ENCODE measurements at places on chromosomes 12 and 14.

DNA sequence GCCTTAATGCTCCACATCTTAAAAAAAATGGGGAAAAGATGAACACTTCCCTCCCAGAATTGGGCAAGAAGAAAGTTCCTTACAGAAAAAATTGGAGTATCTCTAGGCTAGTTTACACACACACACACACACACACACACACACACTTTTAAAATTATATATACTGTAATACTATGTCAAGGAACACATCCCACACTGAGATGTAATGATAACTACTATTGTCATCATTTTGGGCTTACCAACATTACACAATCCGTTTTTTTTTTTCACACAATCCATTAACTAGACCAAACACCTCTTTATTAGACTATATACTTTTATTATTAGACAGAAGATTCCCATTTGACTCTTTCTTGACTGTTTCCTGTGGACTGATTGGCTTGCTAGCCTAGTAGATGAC is 2.5 kb downstream of the LTBR start:
- no peak for DNase-seq

DNA sequence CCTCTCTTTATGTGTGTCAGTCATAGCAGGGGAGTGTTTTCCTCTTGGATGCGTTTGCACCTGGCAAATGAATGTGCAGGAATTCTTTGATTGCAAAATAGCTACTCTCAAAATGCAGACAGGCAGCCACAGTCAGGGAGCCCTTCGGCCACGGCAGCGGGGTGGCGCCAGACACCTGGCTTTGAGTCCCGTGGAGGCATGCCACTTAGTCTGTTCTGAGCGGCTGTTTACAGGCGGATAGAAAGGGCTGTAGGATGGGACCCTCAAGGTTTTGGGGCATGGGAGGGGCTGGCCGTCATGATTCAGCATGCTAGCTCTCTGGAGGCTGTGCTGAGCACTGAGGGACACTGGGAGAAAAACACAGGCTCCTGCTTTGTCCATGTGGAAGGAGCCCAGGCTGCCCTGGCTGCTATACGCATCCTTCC is 117.1 kb downstream of the SLC25A47 start:
- DNase-seq: no peak

DNA sequence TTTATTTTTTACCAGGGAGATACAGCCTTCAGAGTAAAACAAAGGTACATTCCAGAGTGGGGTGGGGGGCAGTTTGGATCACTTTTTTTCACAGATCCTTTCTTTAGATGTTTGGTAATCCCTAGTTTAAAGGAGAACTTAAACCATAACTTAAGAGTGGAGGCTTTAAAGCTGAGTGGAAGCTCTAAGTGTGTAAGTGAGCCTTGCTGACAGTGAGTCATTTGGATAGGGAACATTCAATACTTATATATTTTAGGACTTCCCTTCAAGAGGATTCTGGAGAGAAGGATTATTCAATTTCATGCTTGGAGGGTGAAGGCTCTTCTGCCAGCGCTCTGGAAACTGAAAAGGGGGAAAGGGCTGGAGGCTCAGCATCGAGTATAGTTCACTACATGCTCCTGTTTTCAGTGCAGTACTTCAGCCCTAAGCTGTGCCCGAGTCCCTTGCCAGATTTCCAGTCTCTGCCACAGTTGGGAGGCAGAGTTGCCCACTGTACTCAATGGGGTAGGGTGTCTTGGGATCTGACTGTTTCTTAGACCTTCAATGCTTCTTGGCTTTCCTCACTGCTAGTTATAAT is 8.4 kb downstream of the PRKAG1 start:
- no peak for DNase-seq

DNA sequence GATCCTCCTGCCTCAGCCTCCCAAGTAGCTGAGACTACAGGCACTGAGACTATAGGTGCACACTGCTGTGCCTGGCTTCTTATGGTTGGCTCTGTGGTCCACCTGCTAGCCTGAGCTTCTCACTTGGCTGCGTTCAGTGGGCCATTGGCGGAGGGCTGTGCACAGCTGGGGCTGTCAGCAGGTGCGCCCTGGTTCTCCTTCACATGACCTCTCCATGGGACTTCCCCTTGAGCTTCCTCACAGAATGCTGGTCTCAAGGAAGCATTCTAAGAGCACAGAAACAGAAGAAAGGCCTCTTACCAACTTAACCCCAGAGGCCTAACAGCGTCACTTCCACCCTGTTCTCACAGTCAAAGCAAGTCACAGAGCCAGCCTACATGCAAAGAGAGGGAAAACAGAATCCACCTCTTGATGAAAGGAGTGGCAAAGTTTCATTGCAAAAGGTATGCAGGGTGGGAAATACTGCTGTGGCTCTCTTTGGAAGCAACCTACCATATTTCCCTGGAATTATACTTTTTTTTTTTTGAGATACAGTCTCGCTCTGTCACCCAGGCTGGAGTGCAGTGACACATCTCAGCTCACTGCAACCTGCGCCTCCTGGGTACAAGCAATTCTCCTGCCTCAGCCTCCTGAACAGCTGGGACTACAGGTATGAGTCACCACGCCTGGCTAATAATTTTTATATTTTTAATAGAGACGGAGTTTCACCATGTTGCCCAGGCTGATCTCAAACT is 9.3 kb downstream of the RILPL2 start:
- DNase-seq: peak; percentile 27

DNA sequence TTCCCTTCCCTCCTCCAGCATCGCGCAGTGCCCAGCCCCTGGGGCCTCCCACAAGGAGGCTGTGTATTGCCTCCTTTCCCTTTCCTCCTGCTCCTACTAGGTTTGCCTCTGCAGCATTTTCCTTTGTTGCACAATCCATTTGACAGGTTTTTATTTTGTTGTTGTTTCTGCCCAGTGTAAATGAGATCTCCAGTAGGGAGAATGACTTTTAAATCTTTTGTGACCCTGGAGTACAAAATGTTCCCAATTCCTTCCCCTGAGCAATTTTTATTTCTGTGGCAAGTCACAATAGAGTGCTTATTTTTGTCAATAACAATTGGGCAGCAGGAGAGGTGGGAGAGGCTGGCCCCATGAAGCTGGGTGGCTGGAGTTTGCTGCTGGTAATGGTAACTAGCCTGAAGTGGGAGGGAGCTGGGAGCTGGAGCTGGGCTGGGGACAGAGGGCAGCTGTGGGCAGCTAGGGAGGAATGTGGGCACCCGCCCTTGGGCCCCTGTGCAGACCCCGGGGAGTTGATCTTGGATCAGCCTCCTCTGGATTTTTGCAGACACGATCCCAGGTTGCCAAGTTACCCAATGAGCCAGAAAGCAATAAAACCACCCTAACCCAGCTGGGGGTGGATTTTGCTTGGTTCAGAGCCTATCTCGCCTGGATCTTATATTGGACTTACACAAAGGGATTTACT is 160.1 kb downstream of the KTN1 start:
- no peak for DNase-seq

DNA sequence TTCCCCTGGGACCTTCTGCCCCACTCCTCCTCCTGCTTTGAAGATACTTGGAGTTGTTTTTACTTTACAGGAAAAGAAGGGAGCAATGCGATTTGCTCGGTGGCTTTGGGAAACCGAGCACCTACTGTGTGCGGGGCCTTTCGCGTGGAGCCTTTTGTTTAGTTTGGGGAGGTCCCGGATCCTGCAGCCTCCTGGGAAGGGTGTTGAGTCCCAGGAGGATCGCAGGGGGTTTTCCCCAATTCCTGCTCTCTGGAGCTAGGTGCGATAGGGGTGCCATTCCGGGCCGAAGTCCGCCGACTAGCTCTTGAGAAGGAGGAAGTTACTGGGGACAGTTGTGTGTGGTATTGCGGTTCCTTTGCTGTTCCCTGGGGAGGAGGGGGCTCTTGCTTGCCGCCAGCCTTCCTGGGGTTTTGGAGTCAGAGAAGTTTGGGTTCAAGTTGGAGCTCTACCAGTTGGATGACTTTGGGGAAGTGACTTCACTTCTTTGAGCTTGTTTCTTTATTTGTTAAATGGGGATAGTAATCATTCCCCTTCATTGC is 1.1 kb downstream of the BRI3BP start:
- peak; percentile 25 for DNase-seq

Measured in stimulated activated CD4-positive, alpha-beta T cell treated with anti-CD3 and anti-CD28 coated beads, Interleukin-2, amount 100 ng/mL, for 24 hours (primary cell).